ENCODE measurements at places on chromosomes 5 and 9.

GRCh38 chr9:94805585-94805984 lies 79.1 kb downstream of the AOPEP start:
- no peak for DNase-seq

DNA sequence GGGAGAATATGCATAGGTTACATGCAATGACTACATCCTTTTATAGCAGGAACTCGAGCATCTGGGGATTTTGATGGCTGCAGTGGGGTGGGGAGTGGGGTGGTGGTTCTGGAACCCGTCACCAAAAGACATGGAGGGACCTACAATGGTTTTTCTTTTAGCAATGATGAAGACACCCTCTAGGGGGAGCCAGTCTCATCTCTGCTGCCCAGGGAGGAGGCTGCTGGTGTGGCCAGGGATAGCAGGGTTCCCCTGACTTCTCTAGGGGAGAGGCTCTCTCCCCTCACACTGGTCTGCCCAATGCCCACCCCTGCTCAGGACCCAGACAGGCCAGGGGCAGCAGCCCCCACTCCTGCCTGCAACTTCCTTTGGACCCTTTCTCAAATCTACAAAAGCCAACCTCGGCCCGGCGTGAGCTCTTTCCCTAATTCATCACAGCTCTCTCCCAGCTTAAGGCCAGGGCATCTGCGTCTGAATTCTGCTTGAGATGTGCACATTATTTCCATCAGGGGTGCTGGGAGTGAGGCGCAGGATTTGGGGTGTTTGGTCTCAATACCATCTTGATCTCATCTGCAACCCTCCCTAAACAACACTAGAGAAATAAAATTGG lies 73.6 kb upstream of the RETREG1 start:
- no peak for DNase-seq

- DNase-seq, result no peak
These were observed 104.3 kb upstream of the PITX1 start for GRCh38 chr5:135138116-135138850.

DNA sequence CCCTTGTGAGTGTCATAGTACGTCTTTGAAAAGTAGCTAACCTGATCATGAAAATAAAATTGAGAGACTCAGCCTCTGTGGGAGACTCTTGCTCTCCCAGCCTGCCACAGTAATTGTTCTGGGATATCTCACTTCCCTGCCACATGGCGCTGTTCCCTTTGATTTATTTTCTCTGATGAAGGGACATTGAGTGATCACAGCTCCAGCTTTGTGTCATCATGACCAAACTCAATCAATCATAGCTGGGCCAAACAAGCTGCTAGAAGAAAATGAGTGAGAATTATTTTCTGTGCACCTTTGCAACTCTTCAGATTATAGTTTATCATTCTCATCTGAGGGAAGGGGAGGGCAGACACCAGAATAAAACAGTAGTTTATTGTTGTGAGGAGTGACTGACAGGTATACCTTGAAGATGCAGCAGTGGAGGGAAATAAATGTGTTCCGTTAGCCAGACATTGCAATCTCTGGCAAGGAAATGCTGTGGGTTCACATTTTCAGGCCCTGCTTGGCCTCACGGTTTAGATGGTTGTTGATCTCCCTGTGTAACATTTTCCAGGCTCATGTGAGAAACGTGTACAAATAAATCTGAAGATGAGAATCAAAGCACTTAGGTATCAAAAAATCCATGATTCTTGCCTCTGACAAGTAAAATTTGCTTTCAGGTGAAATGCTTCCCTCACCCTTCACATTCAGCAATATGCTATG lies 174.7 kb upstream of the FBXL17 start:
- no peak for DNase-seq

GRCh38 chr5:145806923-145807322 lies 28.2 kb downstream of the PRELID2 start:
- DNase-seq, result no peak

GRCh38 chr5:115415143-115415491 lies 118.7 kb upstream of the CCDC112 start:
- no peak for DNase-seq

DNA sequence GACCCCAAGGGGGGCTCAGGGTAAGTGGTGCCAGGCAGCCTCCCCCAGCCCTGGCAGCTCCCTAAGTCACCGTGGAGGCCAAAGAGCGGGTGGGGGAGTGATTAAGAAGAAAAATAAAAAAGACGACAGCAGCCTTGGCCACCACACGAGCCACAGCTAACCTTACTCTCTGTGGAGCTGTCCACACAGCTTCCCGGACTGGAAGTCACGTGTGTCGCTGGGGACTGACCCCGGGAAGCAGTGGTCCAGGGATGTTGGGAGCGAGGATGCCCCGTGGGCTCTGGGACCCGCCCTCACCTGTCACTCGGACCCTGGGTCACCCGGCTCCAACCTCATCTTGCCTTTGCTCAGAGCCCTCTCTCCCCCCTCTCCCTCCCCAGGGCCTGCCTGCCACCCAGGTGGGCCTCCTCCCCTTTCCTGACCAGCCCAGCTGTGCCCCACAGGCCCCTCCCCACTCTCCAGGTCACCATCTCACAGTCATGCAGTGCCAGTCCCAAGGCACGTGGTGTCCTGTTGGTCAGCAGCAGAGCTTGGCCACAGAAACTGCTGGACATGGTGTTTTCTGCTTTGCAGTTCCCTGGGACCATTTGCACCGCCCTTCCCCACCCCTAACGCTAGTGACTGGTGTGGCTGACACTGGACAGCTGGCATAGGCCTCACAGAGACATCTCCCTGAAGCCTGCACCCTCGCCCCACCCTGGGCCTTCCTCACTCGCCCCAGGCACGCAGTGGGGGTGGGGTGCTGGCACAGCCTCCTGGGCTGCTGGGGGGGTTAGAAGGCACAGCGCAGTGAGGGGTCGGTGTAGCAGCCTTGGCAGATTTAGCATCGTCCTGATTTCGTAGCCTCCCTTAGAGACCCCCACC lies 9.8 kb upstream of the EXOC3 start:
- no peak for DNase-seq

GRCh38 chr5:126219616-126220015 lies 203.6 kb upstream of the GRAMD2B start:
- DNase-seq, result no peak

DNA sequence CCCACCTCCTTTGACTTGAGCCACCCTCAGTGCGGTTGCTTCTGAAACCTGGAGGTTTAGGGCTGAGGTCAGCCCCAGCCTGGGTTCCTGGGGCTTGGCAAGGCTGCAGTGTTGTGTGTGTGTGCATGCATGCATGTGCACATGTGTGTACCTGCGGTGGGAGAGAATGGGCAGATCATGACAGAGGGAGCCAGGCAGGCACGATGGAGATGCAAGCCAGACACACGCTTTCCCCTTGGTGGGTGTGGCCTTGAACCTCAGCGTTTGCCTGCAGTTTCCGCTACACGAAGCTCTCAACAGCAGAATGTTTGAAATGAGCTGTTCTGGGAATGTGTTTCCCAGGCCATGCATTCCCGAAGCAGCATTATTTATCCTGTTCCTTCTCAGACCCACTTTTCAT lies 65.9 kb upstream of the RAPGEF1 start:
- no peak for DNase-seq

- DNase-seq, result no peak
These were observed 204.1 kb downstream of the CD180 start for GRCh38 chr5:66992547-66992946.

GRCh38 chr5:108344103-108344822 lies 37.6 kb downstream of the FBXL17 start:
- no peak for DNase-seq

- no peak for DNase-seq
These were observed 222.5 kb downstream of the NXNL2 start for GRCh38 chr9:88757406-88758010.

DNA sequence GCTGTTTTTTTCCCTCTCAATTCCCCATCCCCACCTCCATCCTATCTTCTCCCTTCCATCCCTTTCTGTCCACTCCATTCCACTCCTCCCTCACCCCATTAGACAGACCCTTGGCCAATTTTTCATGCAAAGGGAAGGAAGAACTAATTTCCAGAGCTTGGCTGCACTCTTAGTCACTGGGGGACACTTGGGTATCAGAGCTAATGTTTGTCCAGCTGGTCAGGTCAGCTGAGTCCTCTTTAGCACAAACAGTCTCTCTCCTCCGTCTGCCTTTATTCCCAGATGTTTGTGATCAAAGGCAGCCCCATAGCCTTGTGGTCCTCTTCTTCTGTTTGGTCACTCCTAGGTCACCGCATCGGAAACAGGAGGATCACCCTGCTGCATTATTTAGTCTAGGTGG lies 148.5 kb downstream of the NMUR2 start:
- no peak for DNase-seq

- DNase-seq, result no peak
These were observed 5.7 kb downstream of the TMEM167A start for GRCh38 chr5:83071286-83072051.

DNA sequence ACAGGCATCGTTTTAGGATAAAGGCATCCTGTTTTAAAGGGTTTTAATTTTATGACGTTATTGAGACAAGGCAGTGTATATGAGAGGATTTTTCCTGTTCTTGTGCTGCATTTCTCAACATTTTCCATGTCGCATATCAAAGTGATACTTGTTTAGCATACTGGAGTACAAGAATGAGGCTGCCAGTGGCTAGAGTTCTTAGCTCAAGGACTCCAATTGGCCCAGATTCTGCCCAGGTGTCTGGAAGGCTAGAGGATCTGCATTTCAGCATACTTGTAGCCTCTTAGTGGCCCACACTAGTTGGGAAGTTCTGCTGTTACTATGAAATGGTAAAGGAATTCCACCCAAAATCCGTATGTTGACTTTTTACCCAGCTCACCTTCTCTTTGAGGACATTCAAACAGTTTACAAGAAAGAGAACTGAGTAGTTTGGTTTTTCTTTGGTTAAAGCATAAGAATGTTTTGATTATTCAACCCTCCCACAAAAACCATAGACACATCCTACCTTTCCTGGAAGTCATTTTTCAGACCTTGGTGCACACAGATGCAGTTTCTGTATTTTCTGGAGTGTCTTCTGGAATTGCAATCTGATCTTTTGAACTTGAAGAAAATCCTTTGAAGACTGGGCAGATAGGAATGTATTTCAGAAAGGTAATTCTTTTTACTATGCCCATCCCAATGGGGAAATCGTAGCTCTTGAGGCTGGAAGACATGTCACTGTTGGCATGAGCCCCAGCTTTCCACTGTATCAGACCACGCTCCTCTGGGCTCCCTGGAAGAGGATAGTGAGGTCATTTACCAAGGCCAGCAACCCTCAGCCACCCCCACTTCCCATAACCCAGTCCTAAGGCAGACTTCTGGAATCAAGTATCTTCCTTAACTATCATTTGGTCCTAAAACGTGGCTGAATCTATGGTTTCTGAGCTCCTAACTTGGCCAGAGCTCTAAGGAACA lies 11.3 kb downstream of the SLC23A1 start:
- DNase-seq, result no peak

GRCh38 chr9:114448706-114449105 lies 56.6 kb downstream of the WHRN start:
- DNase-seq, result no peak

DNA sequence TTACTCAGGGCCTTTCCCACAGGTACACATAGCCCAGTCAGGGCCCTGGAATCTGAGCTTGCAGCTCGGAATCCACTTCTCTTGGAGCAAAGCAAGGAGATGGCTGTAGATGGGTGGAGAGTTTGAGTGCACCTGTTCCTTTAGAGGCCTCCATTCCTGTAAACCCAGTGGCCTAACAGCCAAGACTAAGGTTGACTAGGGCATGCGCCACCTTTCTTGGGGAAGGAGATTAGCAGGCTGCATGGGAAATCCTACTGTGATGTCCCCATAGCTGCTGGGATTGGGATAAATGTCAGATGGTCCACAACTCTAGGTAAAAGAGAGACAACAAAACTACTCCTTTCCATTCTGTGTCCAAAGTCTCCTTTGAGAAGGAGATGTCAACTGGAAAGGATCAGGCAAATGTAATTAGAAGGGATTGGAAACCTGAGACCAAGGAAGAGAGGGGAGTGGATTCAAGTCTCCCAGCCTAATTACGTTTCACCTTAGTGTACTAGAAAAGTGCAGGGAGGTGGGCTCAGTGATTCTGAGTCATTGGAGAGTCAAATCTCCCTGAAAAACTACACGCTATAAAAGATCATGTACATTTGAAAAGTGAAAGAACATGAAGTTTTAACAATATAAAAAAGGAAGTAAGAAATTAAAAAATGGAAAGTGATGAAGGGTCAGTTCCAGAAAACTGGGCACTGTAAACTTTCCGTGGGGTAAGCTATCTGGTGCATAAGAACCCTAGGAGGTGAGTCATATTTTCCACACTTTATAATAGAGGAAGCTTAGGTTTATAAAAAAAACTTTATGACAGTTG lies 104.2 kb downstream of the SEC61B start:
- DNase-seq, result no peak

- no peak for DNase-seq
These were observed 1146.2 kb downstream of the CDH9 start for GRCh38 chr5:25892211-25892610.

DNA sequence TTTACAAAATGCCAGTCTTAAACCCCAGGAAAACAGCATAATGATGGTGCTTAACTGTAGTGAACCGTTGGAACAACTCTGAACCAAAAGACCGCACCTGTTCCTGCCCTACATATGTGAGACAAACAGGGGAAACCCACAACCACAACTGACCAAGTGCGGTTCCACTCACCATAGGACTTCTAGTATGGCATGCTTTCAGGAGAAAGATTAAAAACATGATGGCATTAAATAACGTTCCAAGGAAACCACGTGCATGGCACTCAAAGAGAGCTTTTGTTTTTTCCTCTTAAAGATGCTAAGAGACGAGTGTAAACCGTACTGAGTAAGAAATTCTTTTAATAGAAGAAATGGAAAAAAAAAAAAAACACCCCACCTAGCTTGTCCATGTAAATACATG lies 119.8 kb downstream of the SSBP2 start:
- no peak for DNase-seq

DNA sequence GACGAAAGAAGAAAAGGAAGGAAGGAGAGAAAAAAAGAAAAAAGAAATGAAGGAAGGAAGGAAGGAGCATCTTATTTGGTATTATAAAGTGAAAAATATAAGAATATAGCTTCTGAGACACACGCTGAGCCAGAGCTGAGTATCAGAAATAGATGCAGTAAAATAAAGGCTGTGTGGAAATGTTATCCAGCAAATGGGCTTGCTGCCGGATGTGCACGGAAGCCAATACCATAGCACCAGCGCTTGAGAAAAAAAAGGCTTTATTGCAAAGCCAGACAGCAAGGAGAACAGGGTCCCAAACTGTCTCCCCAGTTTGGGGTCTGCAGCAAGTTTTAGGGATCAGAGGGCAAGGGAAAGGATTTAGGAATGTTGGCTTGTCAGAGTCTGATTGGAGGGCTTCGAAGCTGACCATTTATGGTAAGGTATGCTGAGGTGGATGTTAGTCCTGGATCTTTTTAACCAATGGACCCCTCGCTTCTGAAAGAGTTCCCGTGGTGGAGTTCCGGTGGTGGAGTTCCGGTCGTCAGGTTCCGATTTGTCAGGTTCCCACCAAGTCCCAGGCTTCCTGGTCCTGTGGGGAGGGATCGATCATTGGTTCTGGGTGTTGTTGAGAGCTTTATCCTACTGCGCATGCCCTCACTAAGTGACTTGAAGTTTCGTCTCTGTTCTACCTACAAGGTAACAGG lies 70.4 kb downstream of the SFXN1 start:
- DNase-seq, result no peak

GRCh38 chr5:110880413-110880812 lies 141.6 kb downstream of the SLC25A46 start:
- peak; percentile 47 for DNase-seq

Data from breast epithelium (tissue), 4 donors.